GM20000 (cell line): ENCODE measurements at places on chromosomes 13 and 19.

GRCh38 chr13:80339563-80339911, 1.4 kb downstream of the SPRY2 start:
- no peak for DNase-seq

GRCh38 chr13:111219280-111219679, 101.2 kb upstream of the TEX29 start:
- DNase-seq = no peak

DNA sequence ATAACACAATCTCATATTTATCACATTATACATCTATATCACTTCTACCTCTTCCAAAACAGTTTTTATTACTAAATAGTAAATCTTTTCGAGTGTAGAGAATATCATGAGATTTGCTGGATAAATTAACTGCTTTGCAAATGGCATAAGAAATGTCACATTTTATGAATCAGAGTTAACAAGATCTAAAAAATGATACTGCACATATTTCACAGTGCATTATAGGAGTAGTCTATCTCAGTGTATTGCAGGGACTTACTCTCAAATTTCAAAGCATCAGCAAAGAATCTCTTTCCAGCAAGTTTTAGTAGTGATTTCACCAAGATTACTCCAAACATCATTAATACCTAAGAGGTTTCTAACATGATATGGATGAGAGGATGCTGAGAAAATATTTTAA, 687.1 kb upstream of the SLITRK1 start:
- no peak for DNase-seq

- no peak for DNase-seq
Measured at GRCh38 chr19:7288131-7288530, 6.1 kb downstream of the INSR start.

- DNase-seq = no peak
Measured at GRCh38 chr19:38360839-38361631, 13.3 kb upstream of the PSMD8 start.

DNA sequence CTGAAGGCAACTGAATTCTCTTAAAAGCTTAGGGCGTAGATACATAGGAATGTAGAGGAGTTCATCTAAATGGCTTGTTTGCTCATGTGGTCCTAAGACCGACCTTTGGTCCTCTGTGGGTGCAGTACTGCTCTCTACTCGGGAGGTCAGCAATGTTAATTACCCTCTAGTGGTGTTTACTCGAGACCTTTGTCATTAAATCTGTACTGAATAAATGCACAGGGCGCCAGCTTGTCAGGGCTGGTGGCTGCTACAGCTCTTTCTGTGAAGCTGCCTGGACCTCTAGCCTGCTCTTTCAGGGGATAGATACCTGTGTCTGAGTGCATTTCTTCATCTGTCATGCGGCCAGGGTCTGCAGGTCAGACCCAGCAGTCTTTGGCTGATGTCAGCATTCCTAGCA, 29.2 kb upstream of the MPHOSPH8 start:
- DNase-seq = no peak

GRCh38 chr13:33782631-33783030, 35.3 kb upstream of the RFC3 start:
- DNase-seq = no peak

DNA sequence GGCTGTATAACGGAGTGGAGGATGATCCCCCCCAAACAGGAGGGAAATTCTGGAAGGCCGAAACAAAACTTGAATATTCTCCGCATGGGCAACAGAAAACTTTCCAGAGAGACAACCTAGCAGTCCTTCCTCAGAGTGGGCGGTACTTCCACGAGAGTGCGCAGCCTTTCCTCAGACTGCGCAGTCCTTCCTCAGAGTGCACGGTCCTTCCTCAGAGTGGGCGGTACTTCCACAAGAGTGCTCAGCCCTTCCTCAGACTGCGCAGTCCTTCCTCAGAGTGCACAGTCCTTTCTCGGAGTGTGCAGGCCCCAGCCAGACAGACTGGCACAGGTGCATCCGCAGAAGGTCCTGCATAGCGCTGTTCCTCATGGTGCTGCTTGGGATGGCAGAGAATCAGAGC, 12.7 kb upstream of the GALP start:
- DNase-seq = no peak

DNA sequence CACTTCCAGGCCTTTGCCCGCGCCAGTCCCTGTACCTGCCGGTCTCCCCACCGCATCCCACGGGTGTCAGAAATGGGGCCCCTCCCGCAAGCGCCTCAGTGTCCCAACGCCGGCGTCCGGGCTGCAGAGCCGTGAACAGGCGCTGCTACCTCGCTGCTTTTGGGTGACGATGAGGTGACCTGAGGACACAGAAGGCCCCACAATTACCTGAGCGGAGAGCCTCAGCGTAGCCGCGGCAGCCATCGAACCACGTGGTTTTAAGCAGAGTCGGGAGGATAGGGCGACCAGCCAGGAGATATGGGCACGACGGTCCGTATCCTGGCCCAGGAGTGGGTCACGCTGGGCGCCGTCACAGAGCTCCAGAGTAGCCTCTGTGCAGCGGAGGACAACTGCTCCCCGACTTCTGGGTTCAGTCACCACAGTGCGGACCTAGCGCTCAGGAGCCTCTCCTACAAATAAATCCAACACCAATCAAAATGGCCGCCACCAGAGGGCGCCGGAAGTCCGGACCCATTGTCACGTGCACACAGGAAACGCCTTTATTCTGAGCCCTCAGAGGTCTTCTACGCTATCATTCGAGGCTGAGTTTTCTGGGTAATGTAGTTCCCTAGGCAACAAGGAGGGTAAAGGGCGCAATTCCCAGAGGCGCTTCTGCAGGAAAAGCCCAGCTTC, at the start of gene ZNF814:
Gene ZNF814 (minus strand): TSS at position 478 of the 672 bp plus-strand sequence. CDS start 235 bp downstream, at position 243.
- DNase-seq = peak; percentile 64

DNA sequence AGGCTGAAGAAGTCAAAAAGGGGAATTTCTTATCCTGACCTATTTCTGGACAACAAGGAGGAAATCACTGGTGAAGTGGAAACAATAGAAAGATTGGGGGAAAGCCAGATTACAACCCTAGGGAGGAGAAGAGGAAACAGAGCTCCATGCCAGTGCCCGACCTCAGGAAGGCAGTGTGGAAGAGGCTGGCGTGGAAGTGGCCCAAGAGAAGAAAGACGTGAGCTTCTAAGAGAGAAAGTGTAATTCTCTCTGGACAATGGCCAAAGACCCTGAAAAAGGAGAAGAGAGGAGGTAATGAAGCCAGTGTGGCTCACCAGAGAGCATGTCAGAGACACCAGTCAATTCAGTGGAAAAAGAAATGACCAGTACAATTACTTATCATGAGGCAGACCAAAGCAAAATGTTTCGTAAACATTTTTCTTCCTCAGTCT, 52.6 kb upstream of the URAD start:
- DNase-seq = no peak

GRCh38 chr13:79349011-79349410, 57.0 kb downstream of the RBM26 start:
- no peak for DNase-seq

DNA sequence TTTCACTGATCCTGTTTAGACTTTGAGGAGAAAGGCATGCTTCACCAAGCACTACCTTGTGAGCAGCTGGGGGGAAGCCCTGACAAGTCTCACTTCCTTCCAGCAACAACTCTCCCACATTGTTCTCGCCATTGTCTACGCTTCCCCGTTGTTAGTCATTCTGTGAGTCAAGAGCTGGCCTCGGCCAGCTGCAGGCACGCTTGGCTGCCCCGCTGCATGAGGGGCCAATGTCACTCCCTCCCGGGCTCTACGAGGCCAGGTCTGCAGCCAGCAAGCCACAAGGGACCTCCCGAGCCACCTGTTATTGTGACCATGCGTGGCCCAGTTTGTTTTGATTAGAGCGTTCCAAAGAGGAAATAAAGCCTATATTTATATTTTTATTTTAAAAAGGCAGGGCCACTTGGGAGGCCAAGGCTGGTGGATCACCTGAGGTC, 220.9 kb downstream of the FOXO1 start:
- peak; percentile 88 for DNase-seq

- no peak for DNase-seq
Measured at GRCh38 chr13:39888865-39889810, 233.7 kb downstream of the COG6 start.

GRCh38 chr19:4373601-4374497, 26.5 kb downstream of the SH3GL1 start:
- DNase-seq = no peak

GRCh38 chr13:111855786-111856185, 211.2 kb upstream of the SOX1 start:
- no peak for DNase-seq

DNA sequence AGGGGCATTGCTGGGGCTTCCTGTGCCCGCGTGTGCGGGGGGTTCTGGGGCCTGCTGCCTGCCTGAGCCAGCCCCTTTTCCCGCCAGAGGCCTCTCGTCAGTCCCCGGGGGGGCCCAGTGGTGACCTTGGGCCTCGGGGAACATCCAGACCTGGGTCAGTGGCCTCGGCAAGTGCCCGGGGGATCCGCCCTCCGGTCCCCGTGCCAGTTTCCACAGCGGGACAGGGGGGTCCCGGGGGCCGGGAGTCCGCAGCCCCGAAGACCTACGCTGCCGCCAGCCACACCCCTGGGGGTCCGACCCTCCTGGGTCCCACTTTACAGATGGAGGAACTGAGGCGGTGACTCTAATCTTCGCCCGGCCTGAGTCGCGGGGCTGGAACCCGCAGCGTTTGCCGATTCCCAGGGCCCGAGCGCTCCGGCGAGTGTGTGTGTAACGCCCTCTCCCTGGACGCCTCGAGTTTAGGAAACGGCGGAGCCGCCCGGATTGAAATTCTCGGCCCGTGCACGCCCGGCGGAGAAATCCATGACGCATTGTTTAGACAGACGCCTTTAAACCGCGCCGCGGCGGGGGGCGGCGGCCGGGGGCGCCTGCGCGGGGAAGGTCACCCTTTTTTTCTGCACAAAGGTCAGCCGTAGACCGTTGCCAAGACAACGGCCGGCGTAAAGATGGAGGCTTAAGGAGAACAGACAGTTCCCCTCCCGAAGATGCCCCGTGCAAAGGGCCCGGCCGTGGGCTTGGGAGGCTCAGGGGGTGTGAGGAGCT, 39.3 kb downstream of the EFNA2 start:
- peak; percentile 59 for DNase-seq

GRCh38 chr13:83153848-83154247, 728.4 kb downstream of the SLITRK1 start:
- DNase-seq = no peak

DNA sequence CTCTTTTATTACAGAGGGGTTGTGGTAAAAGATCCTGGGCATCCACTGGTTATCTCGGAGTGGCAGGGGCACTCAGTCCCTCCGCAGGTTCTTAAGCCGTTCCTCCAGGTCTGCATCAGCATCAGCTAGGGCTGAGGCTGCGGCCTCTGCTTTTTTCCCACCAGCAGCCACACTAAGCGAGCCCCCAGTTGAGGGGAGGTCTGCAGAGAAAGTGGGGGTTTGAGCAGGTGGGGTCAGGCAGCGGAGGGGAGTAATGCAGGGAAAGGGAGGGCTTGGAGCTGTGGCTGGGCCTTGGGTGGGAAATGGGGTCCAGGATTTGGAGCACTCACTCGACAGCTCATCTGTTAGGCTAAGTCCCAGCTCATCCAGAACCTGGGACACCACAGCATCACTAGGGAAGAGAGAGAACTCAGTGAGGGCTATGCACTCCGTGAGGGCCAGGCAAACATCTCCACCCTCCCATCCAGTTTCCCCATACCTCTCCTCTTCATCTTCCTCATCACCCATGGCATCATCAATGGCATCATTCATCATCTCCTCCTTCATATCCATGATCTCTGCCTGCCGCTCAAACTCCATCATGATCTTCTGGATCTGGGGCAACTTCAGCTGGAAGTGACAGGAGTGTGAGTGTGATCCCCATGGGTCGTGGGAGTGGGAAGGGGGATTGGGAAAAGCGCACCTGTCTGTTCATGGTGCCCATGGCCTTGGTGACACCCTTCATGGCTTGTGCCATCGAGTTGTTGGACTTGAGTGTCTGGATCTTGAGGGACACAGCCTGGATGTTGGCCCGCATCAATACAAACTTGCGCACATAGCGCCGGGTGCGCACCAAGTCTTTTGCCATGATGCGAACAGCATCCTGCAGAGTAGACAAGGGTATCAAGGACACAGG, 3.1 kb downstream of the CHMP2A start:
- DNase-seq = no peak

DNA sequence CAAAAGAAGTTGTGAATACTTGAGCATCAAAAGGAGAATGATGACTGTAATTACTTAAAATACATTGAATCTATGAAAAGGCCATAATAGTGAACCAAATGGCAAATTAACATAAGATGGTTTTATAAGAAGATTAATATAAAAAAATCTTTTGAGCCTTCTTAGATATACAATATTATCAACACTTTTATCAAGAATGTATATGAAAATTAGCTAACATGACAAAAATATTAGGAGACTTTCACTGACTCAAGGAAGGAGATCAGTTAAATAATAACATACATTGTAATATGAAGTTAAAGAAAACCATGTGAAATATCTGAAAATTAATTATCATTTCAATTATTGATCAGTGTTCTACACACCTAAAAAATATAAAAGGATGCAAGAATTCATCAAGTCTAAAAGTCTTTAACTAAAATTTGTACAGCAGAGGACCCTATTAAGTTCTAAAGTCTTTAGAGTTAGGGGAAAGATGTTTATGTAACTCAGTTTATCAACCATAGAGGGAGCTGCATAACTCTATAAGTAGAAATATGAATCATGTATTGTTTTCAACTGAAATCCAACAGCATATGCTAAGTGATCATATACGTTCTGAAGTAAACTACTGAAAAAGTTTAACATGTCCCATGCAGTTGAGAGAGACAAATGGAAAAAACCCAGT, 756.1 kb upstream of the MIR17HG start:
- no peak for DNase-seq

- DNase-seq = no peak
Measured at GRCh38 chr13:98181111-98181815, 4.2 kb upstream of the RNF113B start.

DNA sequence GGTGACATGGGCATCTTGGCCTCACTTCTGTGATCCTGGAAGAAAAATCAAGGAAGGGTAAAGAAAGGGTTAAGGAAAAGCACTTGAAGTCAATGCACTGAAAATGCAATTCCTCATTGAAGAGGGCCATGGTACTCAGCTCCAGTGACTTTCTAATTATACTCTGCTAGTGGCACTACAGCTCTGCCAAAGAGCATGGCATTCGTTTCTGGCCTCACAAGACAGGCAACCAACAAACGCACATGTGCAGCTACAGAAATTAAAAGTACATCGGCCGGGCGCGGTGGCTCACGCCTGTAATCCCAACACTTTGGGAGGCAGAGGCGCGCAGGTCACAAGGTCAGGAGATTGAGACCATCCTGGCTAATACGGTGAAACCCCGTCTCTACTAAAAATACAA, 21.8 kb downstream of the SACS start:
- DNase-seq = no peak

GRCh38 chr13:77065461-77066147, 38.6 kb upstream of the FBXL3 start:
- DNase-seq = no peak

DNA sequence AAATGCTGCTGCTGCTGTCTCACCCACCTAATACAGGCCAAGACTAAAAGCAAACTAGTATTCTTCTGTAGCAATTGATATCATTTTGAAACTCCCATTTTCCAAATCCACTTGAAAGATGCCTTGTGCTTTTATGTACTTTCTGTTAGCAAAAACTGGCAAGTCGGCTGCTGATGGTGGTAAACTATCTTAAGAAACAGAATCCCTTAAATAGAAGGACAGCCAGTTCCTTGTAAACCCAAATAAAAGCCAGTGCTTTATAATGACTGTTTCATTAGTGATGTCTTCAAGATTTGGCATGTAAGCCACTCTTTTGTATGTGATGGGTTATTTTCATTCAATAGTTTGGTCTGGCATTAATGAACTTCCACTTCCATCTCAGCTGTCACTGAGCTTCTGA, 5.2 kb downstream of the FAM124A start:
- no peak for DNase-seq
